ENCODE measurements at places on chromosomes 6 and 20. TPM values are rescaled to one million over a fixed set of nuclear protein-coding genes. Genes with fewer than 3 reads are reported as not detected.

Gene PACRG
- total RNA-seq = not detected

Gene ESR1
- total RNA-seq = 0.13 TPM

Gene MACROD2
- total RNA-seq = 0.66 TPM

Gene CYP24A1
- not detected for total RNA-seq

Gene OR12D3
- not detected for total RNA-seq

Gene WDR27
- total RNA-seq = 57.0 TPM

Gene MAFB
- 1.7 TPM for total RNA-seq

Gene TREM2
- not detected for total RNA-seq

Gene IMPG1
- total RNA-seq = not detected

Gene GFOD1
- 21.3 TPM for total RNA-seq

Gene PRL
- total RNA-seq = not detected

Gene GPLD1
- total RNA-seq = 0.43 TPM

Gene MYLK4
- total RNA-seq = 0.40 TPM

Gene NDRG3
- total RNA-seq = 30.2 TPM

Gene BEND6
- 1.1 TPM for total RNA-seq

Gene SCAND1
- total RNA-seq = 58.5 TPM

Gene C20orf141
- total RNA-seq = not detected

Gene CTAGE9
- not detected for total RNA-seq

Gene C6orf15
- total RNA-seq = not detected

Gene MGME1
- 17.3 TPM for total RNA-seq

Gene UNC5CL
- total RNA-seq = 0.14 TPM

Gene LST1
- total RNA-seq = 0.29 TPM

Measured in thoracic aorta endothelial cell (primary cell).